ENCODE measurements at places on chromosomes 2 and 18.
A peak's percentile ranks its signal among the peaks of the same experiment; 100 is the strongest.

- no peak for DNase-seq
Observed at GRCh38 chr2:31263636-31264190, 29.8 kb downstream of the EHD3 start.

GRCh38 chr2:70984576-70985282 lies 6.3 kb downstream of the ANKRD53 start:
- no peak for DNase-seq

DNA sequence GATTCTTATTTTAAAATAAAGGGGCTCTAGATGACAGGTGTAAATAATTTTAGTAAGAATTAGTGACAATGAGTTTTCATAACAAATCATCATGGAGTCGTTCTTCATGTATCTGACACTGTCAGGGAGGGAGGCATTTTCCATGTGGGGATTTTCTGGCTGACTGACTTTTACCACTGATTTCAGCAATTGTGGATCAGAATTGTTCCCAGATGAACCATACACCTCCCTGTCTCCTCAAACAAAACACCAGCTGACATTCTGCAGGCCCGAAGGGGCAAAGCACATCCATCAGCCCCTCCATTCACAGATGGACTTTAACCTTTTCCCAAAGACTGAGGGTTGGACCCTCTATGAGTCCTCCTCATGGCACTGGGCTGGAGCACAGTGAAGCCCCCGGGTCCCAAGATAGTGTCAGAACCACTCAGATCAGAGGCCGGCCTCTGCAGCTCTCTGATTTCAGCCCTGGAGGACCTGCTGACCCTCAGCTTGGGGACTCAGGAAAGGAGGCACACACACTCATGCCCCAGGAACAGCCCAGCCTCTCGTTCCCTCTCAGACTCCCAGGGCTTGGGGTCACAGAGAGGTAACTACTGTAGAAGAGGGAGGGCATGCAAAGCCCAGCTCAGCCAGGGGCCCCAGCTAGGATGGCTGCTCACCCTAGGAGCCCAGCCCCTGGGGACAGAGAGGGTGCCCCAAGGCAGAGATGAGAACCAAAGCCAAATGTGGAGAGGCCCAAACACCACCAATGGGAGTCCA lies 43.2 kb upstream of the LOXHD1 start:
- DNase-seq = no peak

- no peak for DNase-seq
Observed at GRCh38 chr18:79418642-79419041, 22.9 kb downstream of the NFATC1 start.

- no peak for DNase-seq
Observed at GRCh38 chr2:1203772-1204171, 209.5 kb upstream of the TPO start.

- peak; percentile 36 for DNase-seq
Observed at GRCh38 chr2:219707496-219708285, 80.3 kb downstream of the SLC4A3 start.

- no peak for DNase-seq
Observed at GRCh38 chr2:159252905-159253304, 33.6 kb downstream of the WDSUB1 start.

- DNase-seq = no peak
Observed at GRCh38 chr2:17578466-17578928, 38.0 kb downstream of the VSNL1 start.

DNA sequence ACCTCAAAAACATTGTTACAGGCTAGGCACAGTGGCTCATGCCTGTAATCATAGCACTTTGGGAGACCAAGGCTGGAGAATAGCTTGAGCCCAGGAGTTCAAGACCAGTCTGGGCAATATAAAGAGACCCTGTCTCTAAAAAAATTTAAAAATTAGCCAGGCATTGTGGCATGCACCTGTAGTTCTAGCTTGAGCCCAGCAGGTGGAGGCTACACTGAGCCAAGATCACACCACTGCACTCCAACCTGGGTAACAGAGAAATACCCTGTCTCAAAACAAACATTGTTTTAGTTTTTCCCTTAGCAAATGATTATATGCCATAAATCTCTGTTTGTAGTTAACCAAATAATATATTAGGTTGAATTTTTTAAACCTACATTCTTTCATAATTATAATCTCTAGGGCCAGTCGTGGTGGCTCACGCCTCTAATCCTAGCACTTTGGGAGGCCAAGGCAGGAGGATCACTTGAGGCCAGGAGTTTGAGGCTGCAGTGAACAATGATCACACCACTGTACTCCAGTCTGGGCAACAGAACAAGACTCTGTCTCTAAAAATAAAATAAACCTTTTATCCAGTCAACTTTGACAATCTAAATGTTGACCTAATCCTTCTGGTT lies 13.3 kb upstream of the CYP20A1 start:
- DNase-seq = no peak

DNA sequence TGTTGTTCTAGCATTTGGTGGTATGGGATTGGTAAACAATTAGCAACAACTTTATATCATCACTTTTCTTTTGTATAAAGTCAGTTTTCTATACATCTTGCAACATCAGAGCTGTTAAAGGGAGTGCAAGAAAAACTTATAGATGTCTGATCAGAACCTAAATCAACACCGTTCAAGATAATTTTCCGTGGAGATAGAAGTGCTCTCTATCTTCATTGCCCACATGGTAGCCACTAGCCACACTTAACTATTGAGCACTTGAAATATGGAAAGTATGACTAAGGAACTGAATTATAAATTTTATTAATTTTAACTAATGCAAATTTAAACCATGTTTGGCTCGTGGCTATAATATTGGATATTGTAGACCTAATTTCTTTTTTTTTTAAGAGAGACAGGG lies 5.2 kb downstream of the TTC27 start:
- DNase-seq = no peak

DNA sequence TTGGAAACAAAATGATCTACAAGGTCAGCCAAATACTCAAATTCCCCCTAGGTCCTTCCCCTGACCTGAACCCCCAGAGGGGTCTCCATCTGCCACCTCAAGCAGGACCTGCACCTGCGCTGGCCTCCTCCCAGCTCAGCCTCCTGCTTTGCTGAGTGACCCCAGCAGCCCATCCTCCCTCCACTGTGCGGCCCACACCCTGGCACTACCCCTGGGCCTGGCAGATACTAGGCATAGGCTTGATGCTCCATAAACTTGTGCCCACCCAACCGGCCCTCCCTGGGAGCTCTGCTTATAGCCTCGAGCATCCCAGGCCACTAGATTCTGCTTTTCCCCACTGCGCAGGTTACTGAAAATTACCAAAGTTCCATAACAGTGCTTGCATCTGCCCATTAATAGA lies 156.2 kb downstream of the HDAC4 start:
- no peak for DNase-seq

- no peak for DNase-seq
Observed at GRCh38 chr2:17816396-17817245, at the start of gene MSGN1. Gene MSGN1, plus strand, starts transcription at chr2:17816460. Its CDS starts 59 bp downstream, at chr2:17816519.

DNA sequence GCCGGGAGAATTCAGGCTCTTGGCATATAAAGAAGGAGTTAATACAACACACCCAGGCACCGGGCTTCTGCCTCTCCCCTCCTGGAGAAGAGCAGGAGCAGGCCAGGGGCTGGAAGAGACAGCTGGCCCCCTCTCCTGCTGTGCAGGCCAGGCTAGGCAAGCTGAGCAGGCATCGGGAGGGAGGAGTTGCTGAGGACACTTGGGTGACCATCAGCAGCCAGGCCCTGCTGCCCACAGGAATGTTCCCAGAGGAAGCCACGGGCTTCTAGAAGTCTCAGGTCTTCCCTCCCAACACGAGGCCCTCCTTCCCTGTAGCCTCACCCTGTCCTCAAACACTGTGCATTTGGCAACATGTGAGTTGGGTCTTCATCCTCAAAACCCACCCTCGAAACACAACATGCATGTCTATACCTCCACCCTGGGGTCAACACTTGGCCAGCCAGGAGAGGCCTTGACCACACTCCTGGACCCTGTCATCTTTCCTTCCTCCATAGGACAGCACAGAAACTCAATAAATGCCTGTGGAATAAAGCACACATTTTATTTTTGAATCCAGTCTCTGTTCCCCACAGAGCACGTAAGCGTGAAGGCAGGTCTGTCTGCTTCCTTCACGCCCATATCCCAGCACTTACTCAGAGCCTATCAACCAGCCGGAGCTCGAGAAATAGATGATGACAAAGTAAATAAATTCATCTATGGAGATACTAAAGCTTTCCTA lies 433.8 kb upstream of the ID2 start:
- no peak for DNase-seq

GRCh38 chr2:45134726-45135125 lies 125.5 kb upstream of the SIX2 start:
- DNase-seq = no peak

DNA sequence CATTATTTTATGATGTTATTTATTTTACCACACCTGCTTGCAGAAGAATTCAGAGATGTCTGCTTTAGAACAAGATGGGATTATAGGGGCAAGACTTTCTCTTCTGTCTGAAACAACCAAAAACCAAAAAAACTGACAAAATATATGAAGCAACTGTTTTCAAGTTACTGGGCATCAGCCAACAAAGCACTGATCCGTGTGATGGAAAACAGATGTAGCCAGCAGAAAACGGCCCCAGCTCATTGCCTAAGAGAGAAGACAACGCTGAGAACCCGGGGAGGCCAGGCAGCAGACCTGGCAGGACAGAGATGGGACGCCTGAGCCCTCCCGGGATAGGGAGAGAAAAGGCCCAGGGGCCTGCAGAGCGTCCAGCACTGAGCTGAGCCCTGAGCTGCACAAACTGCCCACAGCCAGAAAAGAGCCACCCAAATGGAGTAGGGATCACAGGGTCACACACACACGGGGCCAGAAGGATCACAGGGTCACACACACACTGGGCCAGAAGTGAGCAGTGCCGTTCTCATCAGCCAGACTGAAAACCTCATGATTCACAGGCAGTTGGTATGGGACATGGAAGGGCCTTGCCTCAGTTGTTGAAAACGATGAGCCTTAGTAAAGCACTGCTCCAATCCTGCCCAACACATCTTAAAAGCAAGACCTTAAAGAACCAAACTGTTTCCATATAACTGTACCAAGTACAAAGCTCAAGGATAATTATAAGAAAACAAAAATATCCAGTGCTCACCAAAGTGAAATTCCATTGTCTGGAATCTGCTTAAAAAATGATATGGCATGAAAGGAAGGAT lies 12.1 kb downstream of the PXDN start:
- DNase-seq = no peak

DNA sequence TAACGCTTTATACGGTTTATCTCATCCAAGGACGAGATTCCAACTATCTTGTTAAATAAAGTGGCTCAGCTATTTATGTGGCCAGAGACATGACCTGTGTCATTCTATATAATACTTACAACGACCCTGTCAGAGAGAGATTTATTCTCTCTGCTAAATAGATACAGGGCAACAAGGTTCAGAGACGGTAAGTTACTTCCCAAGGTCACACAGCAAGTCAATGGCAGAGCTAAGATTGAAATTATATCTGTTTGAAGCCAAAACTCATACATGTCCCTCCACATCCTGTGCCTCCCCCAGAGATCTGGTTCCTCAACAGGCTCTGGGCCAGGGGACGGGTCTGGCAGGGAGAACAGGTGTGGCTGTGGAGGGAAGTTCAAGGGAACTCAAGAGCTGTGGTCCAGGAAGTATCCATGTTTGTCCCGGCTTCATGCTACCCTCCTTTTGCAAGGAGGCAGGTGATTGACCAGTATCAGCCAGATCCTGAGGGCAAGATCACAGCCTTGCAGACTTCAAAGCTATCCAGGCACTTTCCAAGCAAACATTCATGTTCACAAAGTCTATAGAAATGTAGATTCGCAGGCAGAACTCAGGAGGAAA lies 99.8 kb downstream of the CAPN13 start:
- no peak for DNase-seq

GRCh38 chr2:217437290-217437870 lies 565.4 kb downstream of the TNS1 start:
- no peak for DNase-seq

DNA sequence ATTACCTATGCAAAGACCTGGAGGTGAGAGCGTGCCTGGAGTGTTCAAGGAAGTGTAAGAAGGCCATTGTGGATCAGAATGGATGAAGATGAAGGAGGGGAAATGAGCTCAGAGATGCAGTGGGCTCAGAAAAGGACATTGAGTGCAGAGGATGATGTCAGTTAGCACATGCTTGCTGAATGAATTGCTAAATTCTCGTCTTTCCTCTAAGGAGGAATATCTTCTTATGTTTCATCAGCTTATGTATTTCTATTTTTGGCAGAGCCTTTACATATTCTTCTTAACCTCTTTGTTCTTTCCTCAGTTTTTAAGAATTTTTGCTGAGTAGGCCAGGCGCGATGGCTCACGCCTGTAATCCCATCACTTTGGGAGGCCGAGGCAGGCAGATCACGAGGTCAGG lies 30.9 kb downstream of the FAM171B start:
- DNase-seq = no peak

DNA sequence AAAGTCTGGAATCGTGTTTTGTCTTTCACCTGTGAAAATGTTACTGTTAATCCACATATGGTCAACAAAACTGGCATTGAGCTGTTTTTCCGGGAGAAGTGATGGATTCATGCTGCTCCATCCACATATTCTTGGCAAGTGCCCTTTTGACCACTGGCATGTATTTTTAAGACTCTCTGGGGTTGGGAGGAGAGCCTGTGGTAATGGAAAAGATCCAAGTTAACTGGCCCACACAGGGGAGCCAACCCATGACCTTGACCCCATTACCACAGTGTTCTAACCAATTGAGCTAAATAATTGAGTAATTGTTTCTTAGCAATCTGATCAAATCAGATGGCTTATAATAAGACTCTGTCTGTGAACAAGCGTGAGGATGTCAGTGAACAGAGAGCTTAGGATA lies 296.2 kb upstream of the NRP2 start:
- no peak for DNase-seq

DNA sequence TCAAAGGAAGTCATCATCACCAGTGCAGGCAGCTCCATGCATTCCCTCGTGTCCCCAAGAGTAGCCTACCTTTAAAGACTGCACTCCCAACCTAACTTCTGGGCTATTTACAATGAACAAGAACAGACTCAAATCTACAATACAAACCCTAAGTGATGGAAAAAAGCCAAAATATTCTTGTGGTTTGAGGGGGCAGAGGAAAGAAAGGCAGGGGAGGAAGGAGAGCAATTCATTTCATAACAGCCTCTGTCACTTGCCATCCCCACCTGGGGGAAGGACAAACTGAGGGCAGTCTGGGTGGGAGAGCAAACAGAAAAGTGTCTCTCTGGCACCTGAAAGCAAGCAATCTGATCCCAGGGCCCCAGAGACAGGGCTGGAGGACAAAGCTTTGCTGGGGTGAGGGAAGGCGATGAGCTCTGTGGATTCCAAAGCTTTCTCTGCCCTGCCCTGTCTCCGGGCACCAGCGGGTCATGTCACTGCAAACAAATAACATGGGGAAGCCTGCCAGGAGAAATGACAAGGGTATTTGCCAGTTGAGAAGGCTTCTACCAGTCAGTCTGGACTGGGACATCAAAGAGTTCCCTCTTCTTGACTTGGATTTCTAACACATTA lies 528.0 kb upstream of the TNP1 start:
- no peak for DNase-seq

GRCh38 chr2:240704651-240705050 lies 13.0 kb downstream of the AQP12A start:
- DNase-seq = no peak

- DNase-seq = no peak
Observed at GRCh38 chr2:236647621-236648020, 78.0 kb downstream of the ACKR3 start.

GRCh38 chr2:11393711-11394236 lies 49.3 kb upstream of the ROCK2 start:
- no peak for DNase-seq

GRCh38 chr2:163733301-163733938 lies 2.4 kb downstream of the FIGN start:
- no peak for DNase-seq

Data from gastrocnemius medialis (tissue), 4 donors.